ENCODE measurements at places on chromosomes 13 and 19. TPM values are rescaled to one million over a fixed set of nuclear protein-coding genes. Genes with fewer than 3 reads are reported as not detected.
A peak's percentile ranks its signal among the peaks of the same experiment; 100 is the strongest.

Gene IRF2BP1
- 22.4 TPM for total RNA-seq

- H3K36me3 ChIP-seq, result no peaks in the 10 kb centered on the region
- H3K4me3 ChIP-seq, result peak overlapping the region; percentile 67
- DNase-seq, result peak; percentile 53
- H3K27ac ChIP-seq, result peak overlapping the region; percentile 78
These were observed 616 bp downstream of the TSHZ3 start for GRCh38 chr19:31348481-31349159.

- no peaks in the 10 kb centered on the region for H3K27me3 ChIP-seq
- H3K36me3 ChIP-seq, result no peaks in the 10 kb centered on the region
- no peak overlapping the region for H3K27ac ChIP-seq
- no peak overlapping the region for H3K4me3 ChIP-seq
These were observed 95.7 kb downstream of the ARHGEF7 start for GRCh38 chr13:111210544-111211469.

DNA sequence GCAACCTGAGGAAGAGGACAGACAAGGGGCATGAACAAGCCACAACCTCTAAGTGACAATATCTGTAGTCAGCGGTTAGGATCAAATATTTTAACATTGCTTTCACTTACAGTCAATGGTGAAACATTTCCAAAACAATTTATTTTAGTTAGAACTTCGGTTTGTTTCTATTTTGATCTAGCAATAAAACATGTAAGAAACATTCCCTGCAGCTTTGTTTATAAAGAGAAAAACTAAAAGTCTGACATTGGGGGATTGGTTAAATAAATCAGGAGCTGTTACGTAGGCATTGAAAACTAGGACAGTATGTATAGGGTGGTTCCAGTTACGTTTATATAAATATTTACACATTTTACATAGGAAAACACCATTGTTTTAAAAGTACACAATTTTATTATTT lies 3.4 kb downstream of the URI1 start:
- H3K4me3 ChIP-seq, result no peak overlapping the region
- no peak overlapping the region for H3K27ac ChIP-seq
- no peaks in the 10 kb centered on the region for H3K36me3 ChIP-seq
- DNase-seq, result no peak
- peaks cover 11% of the 10 kb centered on the region for H3K4me1 ChIP-seq
- H3K27me3 ChIP-seq, result no peaks in the 10 kb centered on the region

Gene MEGF8
- 20.6 TPM for total RNA-seq

GRCh38 chr13:57136093-57136492 lies 4.6 kb upstream of the PRR20A start:
- no peak overlapping the region for H3K27ac ChIP-seq
- H3K27me3 ChIP-seq, result no peaks in the 10 kb centered on the region
- H3K4me3 ChIP-seq, result no peak overlapping the region
- no peaks in the 10 kb centered on the region for H3K36me3 ChIP-seq
- DNase-seq, result no peak

DNA sequence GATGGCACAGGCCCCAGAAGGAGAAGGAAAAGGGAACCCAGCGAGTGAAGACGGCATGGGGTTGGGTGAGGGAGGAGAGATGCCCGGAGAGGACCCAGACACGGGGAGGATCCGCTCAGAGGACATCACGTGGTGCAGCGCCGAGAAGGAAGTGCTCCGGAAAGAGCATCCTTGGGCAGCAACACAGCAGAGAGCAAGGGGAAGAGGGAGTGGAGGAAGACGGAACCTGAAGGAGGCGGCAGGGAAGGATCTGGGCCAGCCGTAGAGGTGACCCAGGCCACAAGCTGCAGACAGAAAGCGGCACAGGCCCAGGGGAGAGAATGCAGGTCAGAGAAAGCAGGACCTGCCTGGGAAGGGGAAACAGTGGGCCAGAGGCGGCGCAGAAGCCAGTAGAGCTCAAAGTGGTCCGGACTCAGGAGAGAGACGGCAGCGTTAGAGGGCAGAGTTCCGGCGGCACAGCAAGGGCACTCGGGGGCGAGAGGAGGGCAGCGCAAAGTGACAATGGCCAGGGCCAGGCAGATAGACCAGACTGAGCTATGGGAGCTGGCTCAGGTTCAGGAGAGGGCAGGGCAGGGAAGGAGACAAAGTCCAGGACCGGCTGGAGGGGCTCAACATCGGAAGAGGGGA lies 1.1 kb downstream of the PPP1R12C start:
- no peaks in the 10 kb centered on the region for H3K4me1 ChIP-seq
- peak overlapping the region; percentile 94 for H3K27ac ChIP-seq
- H3K27me3 ChIP-seq, result no peaks in the 10 kb centered on the region
- peak; percentile 64 for DNase-seq
- H3K36me3 ChIP-seq, result peaks cover 10% of the 10 kb centered on the region

DNA sequence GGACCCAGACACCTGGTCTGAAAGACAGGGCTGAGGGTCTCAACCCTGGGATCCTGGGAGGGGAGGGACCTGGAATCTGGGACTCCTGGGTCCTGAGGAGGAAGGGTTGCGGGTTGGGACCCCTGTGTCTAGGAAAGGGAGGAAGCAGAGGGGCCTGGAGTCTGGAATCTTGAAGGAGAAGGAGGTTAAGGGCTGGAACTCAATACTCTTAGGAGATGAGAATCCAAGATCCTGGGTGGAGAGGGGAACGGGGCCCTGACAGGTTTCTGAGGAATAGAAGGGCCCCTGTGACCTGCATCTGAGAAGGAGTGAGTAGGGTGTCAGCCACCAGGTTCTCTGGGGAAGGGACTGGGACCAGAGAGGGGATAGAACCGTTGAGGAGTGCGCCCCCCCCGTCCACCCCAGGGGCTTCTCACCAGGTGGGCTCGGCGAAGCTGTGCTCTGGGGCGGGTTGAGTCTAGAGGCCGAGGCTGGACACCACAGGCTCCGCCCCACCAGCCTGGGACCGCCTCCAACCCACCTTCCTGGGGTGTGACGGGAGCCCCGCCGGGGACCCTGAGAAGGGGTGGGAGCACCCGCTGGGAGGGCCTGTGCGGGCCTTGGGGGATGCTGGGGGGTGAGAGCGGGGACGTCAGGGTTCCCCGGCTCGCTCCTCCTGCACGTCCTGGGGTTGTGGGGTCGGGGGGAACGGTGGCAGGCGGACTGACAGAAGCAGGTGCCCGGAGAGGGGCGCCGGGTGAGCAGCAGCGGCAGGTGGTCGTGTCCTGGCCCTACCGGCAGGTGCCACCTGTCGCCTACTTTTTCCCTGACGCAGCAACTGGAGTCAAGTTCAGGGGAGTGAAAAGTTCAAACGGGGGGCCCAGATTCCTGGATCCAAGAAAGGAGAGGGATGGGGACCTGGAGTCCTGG lies at the start of gene MAMSTR:
Gene MAMSTR, minus strand, starts transcription at position 463 of the 909 bp plus-strand sequence. CDS start 694 bp downstream, outside the sequence.
- peak within 1 kb of the TSS; percentile 75 for H3K27ac ChIP-seq
- no peaks in the 10 kb centered on the region for H3K4me1 ChIP-seq
- DNase-seq, result no peak
- no peaks in the 10 kb centered on the region for H3K27me3 ChIP-seq

DNA sequence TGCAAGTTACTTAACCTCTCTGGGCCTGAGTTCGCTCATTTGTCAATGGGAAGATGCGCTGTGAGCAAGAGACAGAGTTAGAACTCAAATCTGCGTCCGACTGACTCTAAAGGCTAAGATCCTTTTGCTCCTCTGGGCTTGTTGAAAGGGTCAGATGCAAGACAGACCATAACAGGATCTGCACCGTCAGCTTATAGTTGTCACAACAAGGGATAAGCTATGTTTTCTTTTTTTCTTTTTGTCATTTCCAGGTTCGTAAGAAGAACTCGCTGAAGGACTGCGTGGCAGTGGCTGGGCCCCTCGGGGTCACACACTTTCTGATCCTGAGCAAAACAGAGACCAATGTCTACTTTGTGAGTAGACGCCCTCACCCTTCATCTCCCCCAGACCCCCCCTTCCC lies 1.1 kb downstream of the PPAN start:
- peaks cover 27% of the 10 kb centered on the region for H3K4me1 ChIP-seq
- H3K4me3 ChIP-seq, result peak overlapping the region; percentile 72
- no peak for DNase-seq

DNA sequence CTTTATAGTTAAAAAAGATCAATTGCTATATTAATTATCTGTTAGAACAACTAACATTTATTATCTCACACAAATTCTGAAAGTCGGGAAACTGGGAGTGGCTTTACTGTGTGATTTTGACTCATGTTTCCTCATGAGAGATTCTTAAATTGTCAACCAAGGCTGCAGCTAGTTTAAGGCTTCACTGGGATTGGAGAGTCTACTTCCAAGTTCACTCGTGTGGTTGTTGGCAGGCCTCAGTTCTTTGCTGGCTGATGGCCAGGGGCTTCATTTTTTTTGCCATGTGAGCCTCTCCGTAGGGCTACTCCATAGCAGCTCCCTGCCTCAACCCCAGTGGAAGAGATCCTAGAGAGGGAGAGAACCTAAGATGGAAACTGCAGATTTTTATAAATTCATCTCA lies 24.5 kb upstream of the LPAR6 start:
- no peaks in the 10 kb centered on the region for H3K36me3 ChIP-seq
- no peak overlapping the region for H3K27ac ChIP-seq
- H3K4me1 ChIP-seq, result no peaks in the 10 kb centered on the region
- H3K4me3 ChIP-seq, result no peak overlapping the region
- DNase-seq, result no peak
- no peaks in the 10 kb centered on the region for H3K27me3 ChIP-seq

- H3K36me3 ChIP-seq, result no peaks in the 10 kb centered on the region
- no peak for DNase-seq
- no peaks in the 10 kb centered on the region for H3K27me3 ChIP-seq
These were observed 982.6 kb upstream of the ATXN8OS start for GRCh38 chr13:69124996-69125395.

DNA sequence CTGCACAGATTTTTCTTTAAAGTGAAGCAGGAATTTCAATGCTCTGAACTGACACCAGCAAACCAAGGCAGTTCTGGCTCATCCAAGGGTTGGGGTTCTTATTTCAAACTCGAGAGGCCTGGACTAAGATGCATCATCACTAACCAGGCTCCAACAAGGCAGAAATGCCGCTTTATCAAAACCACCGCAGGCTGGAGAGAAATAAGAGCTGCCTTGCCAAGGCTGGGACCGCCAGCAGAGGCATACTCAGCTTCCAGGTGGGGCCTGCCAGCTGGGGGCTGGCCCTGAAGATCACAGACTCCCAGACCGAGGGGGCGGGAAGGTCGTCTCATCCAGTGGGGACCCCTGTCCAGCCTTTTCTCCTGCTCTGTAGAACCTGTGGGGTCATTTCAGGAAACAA lies 37.4 kb upstream of the GAS6 start:
- no peak for DNase-seq
- H3K27ac ChIP-seq, result no peak overlapping the region
- no peaks in the 10 kb centered on the region for H3K4me1 ChIP-seq
- no peaks in the 10 kb centered on the region for H3K27me3 ChIP-seq

- H3K27me3 ChIP-seq, result no peaks in the 10 kb centered on the region
- peak within 1 kb of the TSS; percentile 45 for H3K4me3 ChIP-seq
- H3K4me1 ChIP-seq, result no peaks in the 10 kb centered on the region
- DNase-seq, result peak; percentile 86
- H3K36me3 ChIP-seq, result no peaks in the 10 kb centered on the region
These were observed at the start of gene FRY for GRCh38 chr13:32031025-32031814. Gene FRY, plus strand, starts transcription at chr13:32031774. Its CDS starts 22 bp downstream, at chr13:32031796.

Gene LDLR
- 178 TPM for total RNA-seq

DNA sequence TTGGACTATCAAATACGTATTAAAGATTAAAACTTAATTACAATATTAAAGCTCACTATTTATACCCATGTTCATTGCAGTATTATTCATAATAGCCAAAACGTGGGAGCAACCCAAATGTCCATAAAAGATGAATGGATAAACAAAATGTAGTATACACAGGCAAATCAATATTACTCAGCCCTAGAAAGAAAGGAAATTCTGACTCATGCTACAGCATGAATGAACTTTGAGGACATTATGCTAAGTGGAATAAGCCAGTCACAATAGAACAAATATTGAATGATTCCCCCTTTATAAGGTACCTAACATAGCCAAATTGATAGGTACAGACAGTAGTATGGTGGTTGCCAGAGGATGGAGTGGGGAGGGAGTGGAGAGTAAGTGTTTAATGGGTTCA lies 457.3 kb downstream of the FGF14 start:
- no peaks in the 10 kb centered on the region for H3K36me3 ChIP-seq
- H3K4me3 ChIP-seq, result no peak overlapping the region
- H3K4me1 ChIP-seq, result no peaks in the 10 kb centered on the region
- H3K27me3 ChIP-seq, result no peaks in the 10 kb centered on the region
- H3K27ac ChIP-seq, result no peak overlapping the region
